ENCODE measurements at places on chromosomes 2 and 18.
A peak's percentile ranks its signal among the peaks of the same experiment; 100 is the strongest.

DNA sequence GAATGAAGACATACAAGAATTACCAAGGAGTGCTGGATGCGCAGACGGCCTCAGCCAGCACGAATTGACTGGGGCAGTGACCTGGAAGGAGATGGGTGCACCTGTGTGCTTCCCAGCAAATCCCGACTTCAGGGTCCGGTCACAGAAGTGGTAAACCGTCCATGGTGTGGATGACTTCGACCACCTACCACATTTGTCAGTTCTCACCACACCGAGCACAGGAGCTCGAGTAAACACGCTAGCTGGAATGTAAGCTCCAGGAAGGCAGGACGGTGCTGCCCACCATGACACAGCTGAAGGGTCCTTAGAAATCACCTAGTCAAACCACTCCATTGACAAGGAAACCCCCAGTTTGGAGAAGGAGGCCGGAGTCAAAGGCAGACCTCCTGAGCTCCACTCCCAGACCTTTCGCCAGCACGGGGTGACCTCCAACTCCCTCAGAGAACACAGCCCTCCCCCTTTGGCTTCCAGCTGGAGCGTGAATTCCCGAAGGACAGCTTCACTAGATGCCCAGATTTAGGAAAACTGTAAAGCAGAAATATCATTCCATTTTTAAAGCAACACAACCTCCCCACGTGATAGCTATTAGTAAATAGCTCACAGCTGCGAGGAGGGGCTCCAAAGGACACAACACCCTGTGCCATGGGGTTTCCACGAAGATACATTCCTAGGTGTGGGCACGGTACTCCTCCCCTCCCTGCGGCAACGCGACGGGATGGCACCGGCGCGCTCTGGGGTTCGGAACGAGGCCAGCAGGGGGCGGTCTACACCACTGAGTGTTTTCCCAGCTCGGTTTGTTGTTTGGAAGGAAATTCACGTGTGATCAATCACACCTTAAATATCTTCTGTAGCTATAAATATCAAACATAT, 34.1 kb upstream of the GNAL start:
- DNase-seq, result peak; percentile 46

GRCh38 chr2:238169048-238169707, 10.4 kb downstream of the ERFE start:
- DNase-seq, result no peak

DNA sequence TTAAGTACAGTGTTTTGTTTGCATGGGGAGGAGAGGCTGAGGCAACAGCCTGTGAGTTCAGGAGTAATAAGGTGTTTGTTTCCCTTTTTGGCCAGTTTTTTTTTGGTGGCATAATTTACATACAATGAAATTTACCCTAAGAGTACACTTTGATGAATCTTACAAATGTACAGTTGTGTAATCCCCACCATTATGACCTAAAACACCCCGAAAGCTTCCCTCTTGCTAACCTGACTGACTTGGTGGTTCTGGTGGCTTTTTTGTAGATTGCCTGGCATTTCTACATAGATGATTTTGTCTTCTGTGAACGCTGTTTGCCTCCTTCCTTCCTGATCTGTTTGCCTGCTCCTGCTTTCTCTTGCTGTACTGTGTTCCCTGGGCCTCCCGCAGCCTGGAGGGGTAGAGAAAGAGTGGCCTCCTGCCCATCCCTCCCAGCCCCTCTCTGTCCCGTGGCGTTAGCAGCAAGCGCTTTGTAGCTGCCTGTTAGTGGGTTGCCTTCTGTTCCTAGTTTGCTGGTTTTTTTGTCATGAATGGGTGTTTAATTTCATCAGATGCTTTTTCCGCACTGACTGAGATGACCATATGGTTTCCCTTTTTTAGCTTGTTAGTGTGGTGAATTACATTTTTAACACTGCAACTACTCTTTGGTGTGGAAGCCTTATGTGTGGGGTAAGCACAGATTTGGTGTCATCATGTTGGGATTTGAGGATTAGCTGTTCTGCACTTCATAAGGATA, 32.1 kb downstream of the ASAP2 start:
- no peak for DNase-seq

DNA sequence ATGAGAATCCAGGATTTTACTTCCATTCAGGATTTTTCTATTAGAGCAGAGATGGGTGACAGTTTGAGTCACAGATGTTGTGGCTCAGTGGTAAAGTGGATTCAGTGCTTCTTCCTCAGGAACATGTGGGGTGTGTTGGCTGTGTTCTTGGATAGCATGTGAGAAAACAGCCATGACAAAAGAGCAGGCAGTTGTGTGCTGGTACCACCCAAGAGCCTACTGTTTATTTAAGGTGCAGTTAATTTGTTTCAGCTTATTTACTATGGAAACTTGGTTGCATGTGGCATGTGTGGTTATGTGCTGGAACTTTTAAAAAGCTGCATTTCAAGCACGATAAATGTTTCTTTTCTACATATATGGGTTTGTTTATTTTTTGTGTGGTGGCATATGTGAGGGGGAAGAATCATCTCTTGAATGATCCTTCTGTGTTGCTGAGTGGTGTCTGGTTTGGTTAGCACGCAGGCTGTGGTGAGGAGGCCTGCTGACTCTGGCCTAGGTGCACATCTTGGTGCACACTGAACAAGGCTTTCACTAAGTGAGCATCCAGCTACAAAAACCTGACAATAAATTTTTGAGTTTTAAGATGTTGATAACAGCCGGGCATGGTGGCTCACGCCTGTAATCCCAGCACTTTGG, 67.3 kb downstream of the SPTBN1 start:
- no peak for DNase-seq

DNA sequence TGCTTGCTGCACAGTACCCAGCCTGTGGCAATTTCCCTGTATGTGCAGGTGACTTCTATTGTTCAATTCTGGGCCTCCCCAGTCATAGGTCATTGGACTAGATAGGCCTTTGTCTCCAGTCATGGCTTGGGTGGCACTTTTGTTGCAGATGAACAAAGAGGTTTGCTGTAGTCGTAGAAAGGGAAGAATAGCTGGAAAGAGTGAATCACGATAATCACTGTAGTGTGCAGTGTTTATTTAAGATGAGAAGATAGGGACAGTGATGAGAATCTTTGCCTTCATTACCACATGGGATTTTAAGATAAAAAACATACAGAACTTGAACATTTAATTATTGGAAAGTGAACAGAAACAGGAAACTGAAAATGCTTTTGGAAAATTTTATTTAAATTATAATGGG, 156.1 kb upstream of the CYRIA start:
- DNase-seq, result no peak

DNA sequence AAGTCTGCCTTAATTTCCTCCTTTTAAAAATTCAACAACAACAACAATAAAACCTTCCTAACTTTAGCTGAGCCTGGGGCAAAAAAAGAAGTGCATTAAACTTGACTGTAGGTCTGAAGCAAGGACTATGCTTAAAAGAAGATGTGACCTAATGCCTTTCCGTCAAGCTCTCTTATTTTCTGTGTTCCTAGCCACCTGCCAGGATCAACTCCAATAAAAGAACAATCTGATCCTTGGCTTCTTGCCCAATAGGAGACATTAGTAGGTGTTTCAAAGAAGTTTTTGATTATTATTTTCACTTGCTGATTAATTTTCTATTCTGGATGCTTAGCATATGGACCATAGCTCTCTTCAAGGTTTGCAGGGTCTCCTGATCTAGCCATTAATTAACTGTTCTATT, 237.5 kb downstream of the STK39 start:
- no peak for DNase-seq

DNA sequence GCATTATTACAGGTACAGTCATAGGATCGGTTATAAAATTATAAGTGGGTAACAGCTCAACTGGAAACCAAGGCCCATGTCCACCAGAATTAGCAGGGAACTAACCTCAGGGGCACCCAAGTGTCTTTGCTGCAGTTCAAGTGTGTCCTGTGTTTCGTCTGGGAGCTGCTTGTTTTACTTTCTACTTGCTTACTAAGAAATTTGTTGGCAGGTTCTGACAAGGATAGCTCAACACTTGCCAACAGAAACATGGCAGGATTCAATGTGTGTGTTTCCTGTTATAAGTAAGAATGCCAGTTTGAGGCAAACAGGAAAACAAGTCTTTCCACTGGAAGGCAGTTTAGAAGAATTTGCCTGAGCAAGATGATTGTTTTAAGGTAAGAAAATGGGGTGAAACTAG, 104.5 kb downstream of the EPHA4 start:
- DNase-seq, result no peak

GRCh38 chr2:69177063-69177771, 164.2 kb downstream of the ANTXR1 start:
- DNase-seq, result no peak

GRCh38 chr2:187580462-187581124, 26.4 kb upstream of the TFPI start:
- DNase-seq, result no peak

DNA sequence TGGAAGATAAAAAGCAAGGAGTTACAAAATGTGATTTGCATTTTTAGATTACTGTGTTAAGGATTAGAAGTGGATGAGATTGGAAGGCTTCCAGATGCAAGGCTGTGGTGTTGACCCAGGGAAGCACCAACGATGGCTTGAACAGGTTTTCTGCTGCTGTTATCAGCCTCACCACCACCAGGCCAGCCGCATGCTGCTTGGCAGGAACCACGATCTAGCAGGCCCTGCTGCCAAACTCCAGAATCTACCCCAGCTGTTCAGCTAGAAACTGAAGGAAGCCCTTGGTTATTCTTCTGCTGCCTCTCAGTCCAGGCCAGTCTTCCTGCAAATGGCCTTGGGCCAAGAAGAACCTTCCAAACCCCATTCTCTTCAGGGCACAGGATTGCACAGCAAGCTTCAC, 133.9 kb downstream of the MTCL1 start:
- DNase-seq, result no peak

DNA sequence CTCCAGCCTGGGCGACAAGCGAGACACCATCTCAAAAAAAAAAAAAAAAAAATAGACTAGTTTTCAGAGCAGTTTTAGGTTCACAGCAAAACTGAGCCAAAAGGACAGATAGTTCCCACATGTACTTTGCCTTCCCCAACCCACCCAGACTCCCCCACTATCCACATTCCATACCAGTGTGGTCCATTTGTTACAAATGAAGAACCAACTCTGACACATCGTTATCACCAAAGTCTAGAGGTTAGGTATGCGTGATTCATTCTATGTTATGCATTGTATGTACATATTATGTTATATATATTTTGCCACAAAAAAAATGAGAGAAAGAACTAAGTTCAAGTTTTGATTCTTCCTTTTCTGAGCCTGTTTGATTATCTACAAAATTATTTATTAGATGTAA, 3.5 kb downstream of the DUSP11 start:
- no peak for DNase-seq

GRCh38 chr2:201572846-201573508, 70.3 kb downstream of the TMEM237 start:
- no peak for DNase-seq

GRCh38 chr18:21205695-21206094, 36.3 kb upstream of the GREB1L start:
- DNase-seq, result no peak

DNA sequence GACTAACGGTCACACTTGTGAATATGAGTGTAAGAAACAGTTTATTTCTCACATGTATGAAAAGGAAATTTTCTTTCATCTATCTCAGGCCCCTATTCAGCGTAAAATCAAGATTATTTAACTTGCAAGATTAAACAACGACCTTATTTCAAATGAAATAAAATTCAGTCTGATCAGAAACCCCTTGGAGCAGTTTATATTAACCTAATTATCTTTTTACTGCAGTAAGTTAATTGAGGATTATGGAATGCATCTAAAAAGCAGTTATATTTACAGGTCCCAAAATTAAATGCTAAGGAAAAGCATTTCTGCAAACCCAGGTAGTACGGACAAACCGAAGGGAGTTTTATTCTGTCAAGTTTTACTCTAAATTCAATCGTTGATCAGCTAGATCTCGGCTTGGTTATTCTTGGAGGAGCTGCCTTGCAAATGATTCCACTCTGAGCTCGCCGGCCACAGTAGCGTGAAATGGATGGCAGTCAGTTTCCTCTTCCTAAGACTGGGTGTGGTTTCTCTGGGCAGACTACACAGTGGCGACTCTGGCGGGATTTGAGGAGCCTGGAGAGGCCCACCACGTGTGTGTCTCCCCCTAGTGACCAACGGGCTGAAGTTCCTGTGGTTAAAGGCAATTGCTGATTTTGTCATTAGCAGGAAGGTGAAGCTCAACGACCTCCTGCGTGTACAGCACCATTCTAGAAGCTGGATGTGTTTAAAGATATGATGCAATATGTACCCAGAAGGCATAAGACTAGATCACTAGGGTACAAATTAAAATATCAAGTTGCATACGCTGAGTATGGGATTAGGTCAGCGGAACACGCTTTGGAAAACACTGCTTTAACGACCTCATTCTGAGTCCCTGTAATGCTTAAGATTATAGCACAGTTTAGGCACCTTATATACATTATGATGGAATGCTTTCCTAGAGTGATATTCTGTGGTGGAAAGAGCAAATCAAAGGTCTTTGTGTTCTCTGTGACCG, 36.4 kb downstream of the PRKRA start:
- peak; percentile 83 for DNase-seq

- no peak for DNase-seq
Observed at GRCh38 chr2:149877074-149877473, 289.5 kb upstream of the MMADHC start.

- DNase-seq, result no peak
Observed at GRCh38 chr2:40281021-40281940, 170.6 kb downstream of the SLC8A1 start.

DNA sequence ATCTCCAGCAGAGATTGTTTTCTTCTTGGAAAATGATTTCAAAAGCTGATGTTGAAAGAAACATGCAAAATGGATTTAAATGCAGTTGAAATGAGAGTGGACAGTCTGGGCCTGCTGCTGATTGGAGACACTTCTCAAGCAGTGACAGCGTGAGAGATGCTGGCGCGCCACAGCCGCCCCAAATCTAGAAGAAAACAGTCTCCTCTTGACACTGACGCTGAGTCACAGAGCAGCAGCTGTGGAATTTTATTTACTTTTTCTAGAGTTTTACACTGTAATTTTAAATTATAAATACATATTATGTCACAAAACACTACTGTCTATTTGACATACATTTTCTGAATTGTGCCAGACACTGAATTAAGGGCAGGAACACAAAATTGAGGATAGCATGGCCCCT, 121.8 kb upstream of the TMEM200C start:
- no peak for DNase-seq

DNA sequence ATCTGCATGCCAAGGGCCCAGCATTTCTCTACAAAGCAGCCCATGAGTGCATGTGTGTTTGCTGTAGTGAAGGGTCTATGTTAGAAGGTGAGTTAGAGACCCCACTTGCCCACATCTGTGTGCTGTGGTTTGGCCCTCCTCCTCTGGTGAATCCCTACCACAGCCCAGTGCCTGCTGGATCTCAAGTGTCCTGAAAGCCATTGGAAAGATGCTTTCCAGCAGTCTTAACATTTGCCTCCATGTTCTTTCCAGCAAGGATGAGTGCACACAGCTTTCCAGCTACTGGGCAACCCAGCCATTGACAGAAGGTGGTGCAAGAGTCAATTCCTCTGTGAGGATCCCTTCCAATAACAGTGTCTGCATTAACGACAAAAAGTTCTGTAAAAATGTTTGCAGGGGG, 13.6 kb downstream of the CRIM1 start:
- no peak for DNase-seq

Data from stimulated activated CD4-positive, alpha-beta T cell treated with anti-CD3 and anti-CD28 coated beads, Interleukin-4, amount 100 ng/mL, for 24 hours (primary cell).